ENCODE measurements at places on chromosomes 6 and 20.

DNA sequence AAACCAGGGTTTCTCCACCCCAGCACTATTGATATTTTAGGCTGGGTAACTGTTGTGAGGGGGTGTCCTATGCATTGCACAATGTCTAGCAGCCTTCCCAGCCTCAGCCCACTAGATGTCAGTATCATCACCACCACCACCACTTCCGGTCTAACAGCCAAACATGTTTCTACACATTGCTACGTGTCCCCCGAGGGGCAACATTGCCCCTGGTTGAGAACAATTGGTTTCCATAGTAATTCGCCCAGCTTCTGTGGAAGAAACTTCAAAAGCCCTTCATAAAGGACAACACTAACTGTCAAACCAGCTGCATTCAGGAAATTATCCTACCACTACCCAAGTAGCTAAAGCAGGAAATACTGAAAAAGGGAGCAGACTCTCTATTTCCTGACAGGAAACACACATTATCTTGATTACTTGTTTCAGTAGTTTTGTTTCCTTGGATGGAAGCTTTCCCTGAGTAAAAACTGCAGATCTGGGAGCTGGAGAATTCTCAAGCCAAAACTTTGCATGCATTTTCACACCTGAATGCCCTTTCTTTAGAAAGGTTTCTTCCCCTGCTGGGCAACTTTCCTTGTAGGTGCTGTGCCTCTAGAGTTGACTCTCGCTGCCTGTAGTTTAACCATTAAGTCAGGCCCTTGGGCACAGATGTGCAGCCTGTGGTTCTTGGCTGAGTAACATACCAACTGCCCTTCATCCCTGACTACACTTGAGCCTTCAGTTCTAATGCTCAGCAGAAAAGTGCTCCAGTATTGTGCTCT lies 23.6 kb downstream of the PKHD1 start:
- DNase-seq = peak; percentile 24

DNA sequence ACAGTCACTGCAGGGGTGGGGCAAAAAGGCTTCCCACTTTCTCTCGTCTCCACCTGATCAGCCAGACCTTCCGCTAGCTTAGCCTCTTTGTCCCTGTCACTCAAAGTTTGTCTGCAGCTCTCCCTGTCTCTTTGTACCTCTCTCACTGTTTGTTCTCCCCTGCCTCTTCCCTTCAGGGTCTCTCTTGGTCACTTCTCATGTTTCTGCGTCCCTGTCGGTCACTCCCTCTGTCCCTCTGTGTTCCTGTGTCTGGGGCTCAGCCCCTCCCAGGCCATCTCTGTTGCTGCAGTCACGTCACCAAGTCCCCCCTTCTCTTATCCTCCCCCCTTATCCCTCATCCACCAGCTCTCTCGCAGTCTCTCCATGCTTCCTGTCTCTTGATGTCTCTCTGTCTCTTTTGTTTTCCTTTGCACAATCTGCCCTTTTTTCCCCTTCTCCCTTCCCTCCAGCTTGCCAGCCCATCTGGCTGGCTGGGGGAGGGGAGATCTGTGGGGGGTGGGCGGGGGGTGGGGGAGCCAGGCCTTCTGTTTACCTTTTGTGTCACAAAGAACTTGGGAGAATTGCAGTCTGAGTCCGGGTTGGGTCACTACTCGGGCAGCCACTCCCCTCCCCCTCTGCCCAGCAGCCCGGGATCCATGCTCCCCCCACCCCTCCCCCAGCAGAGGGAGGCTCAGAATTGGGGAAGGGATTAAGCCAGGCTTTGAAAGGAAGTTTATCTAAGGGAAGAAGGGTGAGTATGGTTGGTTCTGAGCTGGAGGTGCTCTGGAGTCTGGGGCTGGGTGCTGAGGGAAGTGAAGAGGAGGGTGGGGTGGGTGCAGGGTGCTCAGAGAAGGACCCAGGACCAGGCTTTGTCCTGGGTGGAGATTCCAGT lies 32.3 kb downstream of the FOXP4 start:
- peak; percentile 33 for DNase-seq

DNA sequence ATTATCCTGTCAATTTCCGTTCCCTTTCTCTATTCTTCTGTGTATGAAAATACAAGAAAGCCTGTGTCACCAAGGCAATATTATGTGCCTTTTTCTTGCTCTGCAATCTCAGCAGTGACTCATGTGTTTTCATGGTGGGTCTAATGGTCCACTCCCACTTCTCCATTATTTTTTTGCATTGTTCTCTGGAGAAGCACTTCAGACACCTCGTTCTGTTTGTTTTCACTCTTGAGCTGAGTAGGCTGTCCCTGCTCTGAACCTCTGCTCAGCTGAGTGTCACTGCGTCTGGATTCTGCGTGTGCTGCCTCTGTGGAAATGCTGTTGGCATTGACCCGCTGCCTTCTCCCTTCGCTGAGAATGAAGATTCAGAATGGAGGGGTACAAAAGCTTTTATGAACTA lies 230.6 kb downstream of the TMEM242 start:
- no peak for DNase-seq

- no peak for DNase-seq
Measured at GRCh38 chr6:38220069-38220723, 400.7 kb downstream of the ZFAND3 start.

GRCh38 chr6:15489261-15489962 lies 173.4 kb downstream of the DTNBP1 start:
- DNase-seq = no peak

GRCh38 chr6:11618533-11618932 lies 81.0 kb downstream of the TMEM170B start:
- peak; percentile 62 for DNase-seq

DNA sequence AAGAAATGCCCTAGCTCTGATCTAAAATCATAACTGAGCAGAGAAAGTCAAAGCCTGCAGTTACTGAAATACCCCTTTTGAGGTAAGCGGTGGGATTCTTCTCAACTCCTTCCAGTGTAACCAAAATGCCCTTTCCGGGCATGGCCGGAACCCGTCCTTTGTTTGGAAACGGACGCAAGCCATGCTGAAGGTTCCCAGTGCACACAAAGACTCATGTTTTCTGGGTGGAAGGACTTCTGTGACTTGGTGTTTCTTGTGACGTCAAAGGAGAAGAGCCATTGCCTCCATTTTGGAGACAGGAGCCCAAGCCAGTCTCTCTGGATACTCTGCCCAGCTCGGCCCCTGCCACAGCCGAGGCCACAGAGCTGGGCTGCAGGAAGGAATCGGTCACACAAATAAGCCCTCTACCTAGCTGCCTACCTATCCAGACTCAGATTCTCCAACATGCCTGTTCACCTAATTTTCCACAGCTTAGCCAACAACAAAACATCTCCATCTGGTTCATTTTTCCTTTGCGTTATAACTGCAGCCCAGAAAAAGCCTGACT lies 182.8 kb downstream of the TBXT start:
- no peak for DNase-seq

All from choroid plexus epithelial cell (primary cell).